ENCODE measurements at places on chromosomes 12 and 14.

DNA sequence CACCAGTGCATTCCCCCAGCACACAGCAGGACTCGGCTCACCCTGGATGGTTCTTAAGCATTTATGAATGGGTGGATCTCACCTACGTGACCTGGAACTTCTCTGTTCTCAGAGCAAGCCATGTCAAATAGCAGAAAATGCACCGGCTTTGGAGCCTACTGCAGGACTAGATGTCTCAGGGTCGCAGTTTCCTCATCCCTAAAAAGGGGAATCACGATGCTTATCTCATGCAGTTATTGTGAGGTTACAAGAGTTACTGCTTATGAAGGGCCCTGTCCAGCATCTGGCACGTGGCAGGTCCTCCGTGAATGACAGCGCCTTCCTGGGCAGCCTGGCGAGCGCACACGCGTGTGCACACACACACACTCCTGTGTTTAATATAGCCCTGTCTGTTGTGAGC is 128.5 kb downstream of the ETV6 start:
- no peak for DNase-seq

DNA sequence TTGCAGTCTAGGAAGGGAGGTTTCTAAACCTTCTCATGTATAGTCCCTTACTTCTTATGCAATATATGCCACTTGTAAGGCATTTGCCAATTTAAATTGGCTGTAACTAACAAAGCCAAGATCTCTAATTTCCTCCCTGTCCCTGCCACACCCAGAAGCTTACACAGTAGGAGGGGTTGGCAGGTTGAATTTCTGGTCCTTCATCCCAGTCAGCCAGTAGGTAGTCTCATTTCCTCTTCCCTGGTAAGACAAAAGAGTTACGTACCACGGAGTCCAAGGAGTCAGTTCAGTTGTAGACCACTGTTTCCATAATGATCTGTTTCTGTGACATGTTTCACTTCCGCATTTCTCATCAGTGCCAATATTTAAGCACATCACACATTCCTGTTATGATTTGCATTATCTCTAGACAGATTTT is 47.0 kb upstream of the PLBD1 start:
- DNase-seq, result no peak

DNA sequence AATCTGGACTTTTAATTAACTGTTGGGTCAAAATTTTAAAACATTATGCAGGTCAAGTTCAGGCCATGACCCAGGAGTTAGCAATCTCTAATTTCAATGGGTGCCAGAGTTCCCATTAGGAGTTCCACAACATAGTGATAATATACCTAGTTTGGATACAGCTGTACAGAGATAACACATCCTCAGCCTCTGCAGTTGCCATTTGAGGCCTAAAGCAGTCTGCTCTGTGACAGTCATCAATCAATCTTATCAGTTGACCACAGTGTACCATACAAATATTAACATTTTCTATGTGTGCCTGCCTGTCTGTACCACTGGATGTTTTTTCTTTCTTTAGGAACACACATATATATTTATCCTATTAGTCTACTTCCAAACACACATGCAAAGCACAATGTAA is 54.0 kb upstream of the BBS10 start:
- DNase-seq, result no peak

- no peak for DNase-seq
These were observed 43.8 kb downstream of the SLC35F4 start for GRCh38 chr14:57822081-57822480.

GRCh38 chr14:20624495-20625070 is 16.9 kb downstream of the OR6S1 start:
- peak; percentile 39 for DNase-seq

- no peak for DNase-seq
These were observed 509 bp downstream of the PLEKHG6 start for GRCh38 chr12:6310771-6311610.

DNA sequence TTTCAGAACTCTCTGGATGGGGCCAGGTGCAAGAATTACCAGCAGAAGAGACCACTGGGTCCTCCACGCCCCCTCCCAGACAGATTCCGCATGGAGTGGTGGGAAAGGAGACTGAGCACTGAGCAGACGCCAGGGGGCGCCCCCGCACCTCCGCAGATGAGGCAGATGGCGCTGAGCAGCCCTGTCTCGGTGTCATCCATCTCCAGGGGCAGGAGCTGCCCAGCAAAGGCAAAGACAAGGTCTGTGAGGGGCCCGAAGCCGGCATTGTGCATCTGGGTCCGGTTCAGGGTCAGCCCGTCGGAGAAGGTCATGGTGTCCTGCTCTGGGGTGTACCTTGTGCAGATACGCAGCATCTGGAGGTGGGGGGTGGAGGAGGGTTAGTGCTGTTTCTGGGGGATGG is 6.3 kb upstream of the ITGB7 start:
- DNase-seq, result peak; percentile 75
